ENCODE measurements at places on chromosomes 12 and 14. TPM values are rescaled to one million over a fixed set of nuclear protein-coding genes. Genes with fewer than 3 reads are reported as not detected.

- no peak for DNase-seq
Measured at GRCh38 chr12:42450248-42450647, 124.3 kb downstream of the PPHLN1 start.

DNA sequence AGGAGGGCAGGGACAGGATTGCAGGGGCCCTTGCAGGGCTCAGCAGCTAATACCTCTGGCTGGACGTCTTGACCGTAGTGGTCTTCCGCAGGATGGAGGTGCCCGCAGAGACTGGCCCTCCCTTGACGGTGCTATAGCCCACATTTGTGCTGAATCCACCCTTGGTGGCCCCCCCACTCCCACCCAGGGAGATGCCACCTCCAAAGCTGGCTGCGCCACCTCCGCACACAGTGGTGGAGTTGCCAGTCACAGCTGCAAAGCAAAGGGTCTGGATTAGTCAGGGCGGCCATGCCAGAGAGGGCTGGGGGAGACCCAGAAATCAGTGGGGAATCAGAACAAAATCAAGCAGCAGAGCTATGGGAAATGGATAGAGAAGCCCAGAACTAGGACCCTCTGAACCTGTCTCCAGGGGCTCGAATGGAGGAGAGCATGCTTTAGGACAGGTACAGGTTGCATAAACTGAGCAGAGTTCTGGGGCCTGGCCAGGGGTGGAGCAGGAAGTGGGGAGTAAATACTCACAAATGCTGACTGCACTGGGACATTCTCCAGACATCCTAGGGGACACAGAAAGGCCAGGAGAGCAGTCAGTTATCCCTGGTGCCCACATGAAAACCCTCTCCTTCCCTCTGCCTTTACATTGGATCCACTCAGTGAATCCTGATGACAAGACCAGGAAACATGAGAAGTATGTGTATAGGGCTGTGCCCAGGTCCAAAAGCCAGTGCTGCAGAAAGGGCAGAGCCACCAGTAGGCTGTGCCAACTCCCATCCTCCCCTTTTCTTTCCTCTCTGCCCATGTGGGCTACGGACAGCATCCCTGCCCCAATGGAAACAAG, 8.1 kb upstream of the KRT4 start:
- DNase-seq, result no peak

Gene OAS3
- polyA plus RNA-seq, result 16.7 TPM

- DNase-seq, result no peak
Measured at GRCh38 chr12:14356147-14356546, 9.3 kb upstream of the ATF7IP start.

GRCh38 chr14:20775901-20776300, 5.2 kb upstream of the RNASE6 start:
- no peak for DNase-seq

DNA sequence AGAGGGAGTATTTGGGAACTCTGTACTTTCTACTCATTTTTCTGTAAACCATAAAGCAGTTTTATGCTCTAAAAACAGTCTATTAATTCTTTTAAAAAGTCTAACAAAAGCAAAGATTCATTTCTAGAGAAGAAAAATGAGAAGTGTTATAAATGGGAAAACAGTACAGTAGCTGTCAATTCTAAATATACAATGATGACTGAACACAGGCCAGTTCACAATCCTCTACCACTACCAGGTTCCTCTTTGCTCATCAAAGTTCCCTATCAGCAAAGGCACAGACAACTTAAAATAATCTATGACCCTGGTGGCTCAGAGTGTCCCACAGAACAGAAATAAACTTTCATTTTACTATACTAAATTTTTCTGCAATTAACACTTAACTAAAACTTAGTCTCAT, 12.5 kb downstream of the NAA25 start:
- DNase-seq, result no peak

GRCh38 chr14:72690324-72690723, 203.6 kb downstream of the DPF3 start:
- DNase-seq, result no peak

Gene LIN7A
- polyA plus RNA-seq, result not detected

Gene FAM186B
- polyA plus RNA-seq, result not detected

- DNase-seq, result no peak
Measured at GRCh38 chr14:105591052-105591451, 64.7 kb downstream of the TMEM121 start.

Gene FAM181A
- not detected for polyA plus RNA-seq

- DNase-seq, result no peak
Measured at GRCh38 chr12:27619308-27619707, 76.9 kb upstream of the REP15 start.

DNA sequence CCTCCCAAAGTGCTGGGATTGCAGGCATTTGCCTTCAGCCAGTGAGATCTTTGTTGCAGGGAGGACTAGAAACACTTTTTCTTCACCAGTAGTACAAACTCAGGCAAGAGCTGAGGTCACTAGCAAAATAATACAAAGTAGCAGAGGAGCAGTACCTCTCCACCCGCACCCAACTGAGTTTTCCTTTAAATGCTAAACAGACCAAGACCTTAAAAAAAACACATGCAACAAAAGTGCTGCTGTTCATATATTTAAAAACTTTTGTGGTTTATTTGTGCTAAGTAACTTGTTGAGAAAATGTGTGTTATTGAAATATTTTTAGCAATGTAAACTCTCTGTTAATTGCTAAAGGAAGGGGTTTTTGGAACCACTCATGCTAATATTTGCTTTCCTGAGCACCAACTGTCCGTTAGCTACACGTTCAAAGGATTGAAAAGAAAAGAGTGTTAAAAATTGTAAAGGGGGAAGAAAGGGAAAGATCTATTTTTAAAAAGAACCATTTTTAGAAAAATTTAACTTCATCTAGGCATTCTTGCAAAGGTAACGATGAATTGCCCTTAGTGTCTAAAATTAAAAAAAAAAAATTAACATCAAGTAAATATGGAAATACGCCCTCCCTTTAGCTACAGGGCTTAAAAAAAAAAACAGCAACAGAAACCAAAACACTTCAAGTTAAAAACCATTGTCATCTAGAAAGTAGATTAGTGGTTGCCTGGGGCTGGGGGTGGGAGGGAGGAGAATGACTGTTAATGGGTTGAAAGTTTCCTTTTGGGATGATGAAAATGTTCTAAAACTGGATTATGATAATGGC, 114.0 kb upstream of the KRAS start:
- DNase-seq, result no peak

DNA sequence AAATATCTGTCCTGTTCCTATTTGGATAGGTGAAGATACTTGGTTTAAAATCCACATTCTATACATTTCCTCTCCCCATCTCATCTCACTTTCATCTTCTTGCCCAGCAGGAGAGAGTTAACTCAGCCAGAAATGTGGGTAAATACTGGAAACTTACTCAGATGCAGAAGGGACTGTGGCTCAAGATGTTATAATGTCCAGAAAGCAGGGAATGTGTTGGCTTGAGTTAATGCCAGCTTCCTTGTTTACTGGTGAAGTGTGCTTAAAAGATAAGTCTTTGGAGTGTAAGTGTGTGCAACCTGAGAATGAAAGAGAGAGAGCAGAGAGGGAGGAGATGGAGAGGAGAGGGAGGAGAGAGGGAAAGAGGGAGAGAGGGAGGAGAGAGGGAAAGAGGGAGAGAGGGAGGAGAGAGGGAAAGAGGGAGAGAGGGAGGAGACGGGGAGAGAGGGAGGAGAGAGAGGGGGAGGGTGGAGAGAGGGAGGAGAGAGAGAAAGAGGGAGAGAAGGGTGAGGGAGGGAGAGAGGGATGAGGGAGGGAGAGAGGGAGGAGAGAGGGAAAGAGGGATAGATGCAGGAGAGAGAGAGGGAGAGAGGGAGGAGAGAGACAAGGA, 22.0 kb upstream of the SNRPF start:
- no peak for DNase-seq

GRCh38 chr12:34396006-34396860, 373.9 kb downstream of the ALG10 start:
- no peak for DNase-seq

DNA sequence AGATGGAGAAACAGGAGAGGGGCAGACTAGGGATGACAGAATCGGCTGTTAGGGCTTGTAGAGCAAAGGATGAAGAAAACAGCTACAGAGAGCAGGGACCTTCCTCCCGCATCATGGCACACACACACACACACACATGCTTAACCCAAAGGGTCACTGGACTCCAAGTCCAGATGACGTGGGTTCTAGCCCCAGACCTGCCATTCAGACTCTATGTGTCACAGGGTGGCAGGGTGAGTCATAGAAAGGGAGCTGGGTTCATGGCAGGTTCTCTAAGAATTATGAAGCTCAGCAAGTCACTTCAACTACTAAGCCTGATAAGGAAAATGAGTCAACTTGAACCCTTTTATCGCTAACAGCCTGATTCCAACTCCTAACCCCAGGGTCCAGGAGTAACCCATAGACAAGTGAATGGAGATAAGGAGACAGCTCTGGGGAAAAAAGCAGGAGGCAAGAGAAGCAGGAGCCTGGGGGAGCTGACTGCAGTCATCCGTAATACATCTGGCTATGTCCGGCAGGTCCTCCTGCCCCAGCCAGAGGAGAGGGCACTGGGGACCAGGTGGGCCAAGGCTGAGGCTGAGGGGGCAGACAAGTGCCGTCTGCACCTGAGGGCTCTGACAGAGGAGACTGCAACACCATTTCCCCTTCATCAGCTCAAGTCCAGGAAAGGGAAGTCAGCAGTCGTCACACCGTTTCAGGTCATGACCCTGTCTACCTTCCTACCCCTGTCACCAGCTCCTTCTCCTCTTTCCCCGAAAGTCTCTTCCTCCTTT, 3.6 kb upstream of the TNFRSF1A start:
- DNase-seq, result no peak

- no peak for DNase-seq
Measured at GRCh38 chr12:70002097-70002911, 177.3 kb downstream of the MYRFL start.

DNA sequence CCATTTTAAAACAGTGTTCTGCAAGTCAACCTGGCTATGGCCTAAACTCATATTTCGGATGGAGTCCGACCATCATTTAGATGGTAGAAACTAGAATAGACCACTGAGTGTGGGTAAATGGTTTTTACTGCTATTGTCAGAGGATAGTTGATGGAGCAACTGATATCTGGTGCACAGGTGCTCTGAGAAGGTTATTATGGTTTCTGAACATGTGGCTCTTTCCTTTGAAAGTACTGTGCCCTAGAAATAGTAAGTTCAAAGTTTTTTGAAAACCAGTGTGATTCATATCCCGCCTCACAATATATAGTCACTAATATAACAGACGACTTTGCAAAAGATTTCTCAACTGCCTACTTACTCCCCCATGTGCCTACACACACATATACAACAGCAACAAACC, 64.4 kb upstream of the BTG1 start:
- no peak for DNase-seq

- DNase-seq, result no peak
Measured at GRCh38 chr14:70638416-70638815, 3.3 kb upstream of the TTC9 start.

Gene GPX2
- not detected for polyA plus RNA-seq

Gene KRT75
- not detected for polyA plus RNA-seq

GRCh38 chr14:100303179-100303578, 3.1 kb downstream of the SLC25A29 start:
- no peak for DNase-seq

DNA sequence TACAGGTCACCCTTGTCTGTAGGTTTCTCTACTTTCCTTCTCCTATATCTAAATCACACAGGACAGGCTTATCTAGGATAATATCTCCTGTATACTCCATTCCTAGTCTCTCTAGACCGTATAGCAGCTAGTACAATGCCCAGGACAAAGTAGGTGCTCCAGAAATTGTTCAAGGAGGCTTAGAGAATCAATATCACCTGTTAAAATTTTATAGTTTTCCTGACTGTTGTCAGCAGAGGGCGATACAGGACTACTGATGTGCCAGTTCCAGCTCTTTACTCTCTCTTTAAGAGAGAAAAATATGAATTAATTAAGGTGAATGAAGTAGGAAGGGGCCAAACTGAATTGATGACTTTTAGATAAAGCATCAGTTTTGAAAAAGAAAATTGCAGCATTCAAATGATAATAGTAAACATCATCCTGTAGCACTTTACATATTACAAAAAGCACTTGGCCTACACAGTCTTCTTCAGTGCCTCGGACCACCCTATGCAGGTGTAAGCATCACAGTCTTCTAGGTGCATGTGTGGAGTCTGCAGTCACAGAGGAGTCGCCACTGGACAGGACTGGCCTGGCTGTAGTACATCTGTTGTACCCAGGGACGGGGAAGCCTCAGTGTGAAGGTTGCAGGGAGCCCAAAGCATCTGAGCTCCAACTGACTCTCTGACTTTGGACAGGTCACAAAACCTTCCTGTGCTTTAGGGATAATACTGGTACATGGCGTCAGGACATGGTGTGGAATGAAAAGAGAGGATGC, 61.9 kb upstream of the MAX start:
- peak; percentile 12 for DNase-seq

DNA sequence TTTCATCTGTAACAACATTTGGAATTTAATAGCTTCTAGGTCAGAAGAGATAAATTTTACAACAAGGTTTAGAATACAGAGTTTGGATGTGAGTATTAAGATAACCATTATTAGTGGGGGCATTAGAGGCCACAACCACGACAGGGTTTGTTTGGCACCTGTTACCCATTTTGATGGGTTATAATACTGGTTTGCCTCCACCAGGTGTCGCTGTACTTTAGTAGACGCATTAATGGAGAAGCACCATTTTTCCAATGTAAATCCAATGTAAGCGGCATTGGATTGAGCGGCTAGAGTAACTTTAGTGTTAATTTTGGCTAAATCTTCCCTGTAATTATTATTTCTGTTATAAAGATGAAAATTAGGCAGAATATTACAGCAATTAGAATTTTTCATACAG, 136.2 kb downstream of the SLCO1B3 start:
- DNase-seq, result no peak

DNA sequence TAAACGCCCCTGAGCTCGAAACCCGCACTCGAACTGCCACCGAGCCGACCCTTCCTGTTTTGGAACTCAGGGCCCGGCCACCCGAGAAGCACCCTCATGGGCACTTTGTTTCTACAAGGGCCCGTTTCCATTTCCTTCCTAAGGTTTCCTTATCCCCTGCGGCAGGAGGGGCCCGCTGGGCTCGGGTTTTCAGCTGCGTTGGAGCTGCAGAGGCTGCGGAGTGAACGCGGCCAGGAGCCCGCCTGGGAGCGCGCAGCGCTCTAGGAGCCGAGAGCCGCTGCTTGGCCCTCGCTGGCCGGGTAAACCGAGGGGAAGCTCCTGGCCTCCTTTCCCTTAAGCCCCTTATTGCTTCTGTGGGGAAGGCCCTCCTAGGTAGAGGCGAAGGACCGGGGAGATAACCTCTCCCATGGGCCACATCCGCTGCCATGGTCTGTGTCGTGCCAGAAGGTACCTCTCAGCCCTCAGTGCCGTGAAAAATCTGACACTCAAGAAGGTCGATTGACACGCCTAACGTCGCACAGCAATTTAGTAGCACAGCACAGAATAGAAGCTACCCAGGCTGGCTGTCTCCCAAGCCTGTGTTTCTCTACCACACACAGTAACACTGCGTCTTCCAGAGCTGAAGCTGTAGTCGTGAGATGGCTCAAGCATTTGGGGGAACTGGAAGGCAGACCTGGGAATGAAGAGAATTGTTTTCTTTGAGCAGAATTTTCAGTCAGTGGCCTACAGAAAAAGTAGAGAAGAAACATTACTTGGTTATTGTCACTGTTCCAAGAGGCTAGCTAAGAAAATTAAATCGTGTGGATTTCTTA, 12.9 kb upstream of the CALM1 start:
- peak; percentile 76 for DNase-seq

Gene KRT5
- not detected for polyA plus RNA-seq

GRCh38 chr12:6183689-6184428, 16.3 kb upstream of the CD9 start:
- DNase-seq, result no peak

- no peak for DNase-seq
Measured at GRCh38 chr12:96361074-96361473, 39.2 kb downstream of the CDK17 start.

All from immature natural killer cell (primary cell).